ENCODE measurements at places on chromosomes 5 and 9. TPM values are rescaled to one million over a fixed set of nuclear protein-coding genes. Genes with fewer than 3 reads are reported as not detected.

Gene ALDH7A1
- total RNA-seq, result 20.4 TPM

Gene NKD2
- 0.76 TPM for total RNA-seq

Gene ROR2
- total RNA-seq, result not detected

Gene CCNI2
- under 0.01 TPM for total RNA-seq

Gene ZDHHC11
- 0.26 TPM for total RNA-seq

Gene RANBP3L
- under 0.01 TPM for total RNA-seq

Gene SH3PXD2B
- total RNA-seq, result 24.3 TPM

DNA sequence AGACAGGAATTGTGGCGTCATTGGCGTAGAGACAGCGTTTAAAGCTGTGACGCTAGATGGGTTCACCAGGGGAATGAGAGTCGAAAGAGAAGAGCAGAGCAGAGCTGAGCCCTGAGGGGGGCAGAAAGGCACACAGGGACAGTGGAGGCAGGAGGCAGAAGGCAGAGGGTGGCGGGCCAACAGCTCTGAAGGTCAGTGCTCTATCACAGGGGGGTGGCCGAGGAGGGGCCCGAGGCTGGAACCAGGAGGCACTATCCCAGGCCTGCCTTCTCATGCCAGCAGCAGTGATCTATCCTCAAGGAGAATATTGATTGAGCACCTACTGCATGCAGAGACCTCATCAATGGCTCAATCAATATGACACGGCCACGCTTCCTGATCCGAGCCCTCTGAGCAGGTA, 132.4 kb downstream of the KCNIP1 start:
- DNase-seq, result no peak

GRCh38 chr5:143198332-143198731, 205.2 kb downstream of the NR3C1 start:
- DNase-seq, result no peak

DNA sequence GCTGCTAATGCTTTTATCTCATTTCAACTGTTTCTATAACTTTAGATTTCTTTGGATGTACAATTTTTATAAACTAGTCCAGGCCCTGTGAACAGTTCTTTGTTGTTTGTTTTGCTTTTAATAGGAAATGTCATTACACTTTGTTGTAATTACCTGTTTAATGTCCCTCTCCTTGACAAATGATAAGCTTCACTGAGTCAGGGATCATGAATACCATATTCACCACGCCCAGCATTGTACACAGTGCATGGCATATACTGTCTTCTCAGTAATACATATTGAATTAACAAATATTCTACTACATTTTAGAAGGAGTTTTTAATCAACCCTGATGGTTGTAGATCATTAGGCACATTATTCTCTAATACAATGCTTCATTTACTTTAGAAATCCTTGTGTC, 1105.0 kb downstream of the MAT2B start:
- DNase-seq, result no peak

DNA sequence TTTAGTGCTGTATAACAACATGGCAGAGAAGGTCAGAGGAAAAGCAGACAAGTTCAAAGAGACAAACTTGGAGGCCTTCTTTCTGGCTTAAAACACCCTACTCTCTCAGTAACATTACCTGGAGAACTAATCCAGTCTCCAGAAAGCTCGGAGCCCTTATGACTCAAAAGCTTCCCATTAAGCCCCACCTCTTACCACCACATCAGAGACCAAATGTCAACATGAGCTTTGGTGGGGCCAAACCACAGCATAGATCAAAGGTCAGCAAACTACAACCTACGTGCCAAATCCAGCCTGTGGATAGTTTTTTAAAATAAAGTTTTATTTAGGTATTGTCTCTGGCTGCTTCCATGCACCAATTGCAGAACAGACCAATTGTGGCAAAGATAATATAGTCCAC, 589.9 kb downstream of the DNAH5 start:
- no peak for DNase-seq

- DNase-seq, result no peak
Measured at GRCh38 chr5:25618821-25619220, 974.0 kb upstream of the CDH10 start.

- DNase-seq, result no peak
Measured at GRCh38 chr9:16501726-16502125, 368.7 kb downstream of the BNC2 start.

DNA sequence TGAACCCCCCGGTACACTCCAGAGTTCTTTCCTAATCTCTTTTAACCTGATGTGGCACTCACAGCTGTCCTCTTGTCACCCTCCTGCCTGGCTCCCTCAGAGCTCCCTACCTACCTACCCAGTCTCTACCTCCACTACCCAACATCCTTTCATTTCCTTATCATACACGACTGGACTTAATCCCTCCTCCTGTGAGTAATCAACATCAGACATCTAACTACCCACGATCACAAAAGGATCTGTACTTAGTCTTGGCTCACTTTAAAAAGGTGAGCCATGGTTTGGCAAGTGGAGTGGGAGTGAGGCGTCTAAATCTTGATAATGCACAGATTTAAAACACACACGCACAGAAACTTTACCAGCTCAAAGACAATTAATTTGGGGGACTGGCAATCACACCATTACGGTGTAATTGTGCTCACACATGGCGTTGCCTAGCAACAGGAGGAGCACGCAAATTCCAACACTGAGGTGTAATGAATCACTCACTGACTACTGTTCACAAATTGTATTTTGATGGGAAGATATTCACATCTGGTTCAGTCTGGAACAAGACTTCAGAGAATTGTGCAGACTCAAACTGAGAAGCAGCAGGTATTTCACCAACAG, 235.9 kb downstream of the EPB41L4A start:
- peak; percentile 23 for DNase-seq

DNA sequence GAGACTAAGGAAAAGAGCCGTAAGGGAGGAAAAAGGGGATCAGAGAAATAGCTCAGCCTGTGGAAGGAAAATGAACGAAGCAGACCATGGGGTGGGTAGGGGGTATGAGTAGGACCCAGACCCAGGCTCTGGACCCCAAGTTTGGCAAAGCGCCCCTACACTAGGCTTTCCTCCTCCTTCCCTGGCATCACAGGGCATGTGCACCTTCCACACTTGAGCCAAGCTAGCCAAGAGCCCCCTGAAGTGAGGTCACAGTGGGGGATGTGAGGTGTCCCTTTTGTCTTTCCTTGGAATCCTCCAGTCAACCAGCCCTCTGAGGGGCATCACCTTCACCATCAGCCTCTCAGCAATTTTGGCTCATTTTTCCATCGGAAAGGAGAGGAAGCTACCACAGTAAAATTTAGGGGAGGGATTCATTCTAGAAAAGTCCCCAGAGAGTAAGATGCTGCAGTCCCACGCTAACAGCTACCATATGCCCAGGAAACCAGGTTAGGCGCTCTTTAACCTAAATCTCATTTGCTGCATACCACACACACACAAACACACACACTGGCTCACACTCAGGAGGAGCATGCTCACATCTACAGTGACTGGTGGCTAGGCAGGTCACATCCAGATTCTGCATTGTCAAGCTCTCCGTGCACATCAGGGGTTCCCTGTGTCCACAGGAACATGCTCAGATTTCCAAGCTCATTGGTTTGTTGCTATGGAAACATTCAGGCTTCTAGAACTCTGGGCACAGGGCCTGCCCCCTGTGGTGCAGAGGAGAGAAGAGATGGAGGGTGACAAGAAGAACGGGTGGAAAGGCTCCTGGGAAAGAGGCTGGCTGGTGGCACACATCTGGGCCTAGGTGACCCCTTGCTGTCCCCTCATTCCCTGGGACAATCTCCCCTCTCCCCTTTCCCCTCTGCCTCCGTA, 9.9 kb downstream of the REEP2 start:
- no peak for DNase-seq

GRCh38 chr5:119397518-119398380, 41.9 kb downstream of the TNFAIP8 start:
- DNase-seq, result peak; percentile 32

DNA sequence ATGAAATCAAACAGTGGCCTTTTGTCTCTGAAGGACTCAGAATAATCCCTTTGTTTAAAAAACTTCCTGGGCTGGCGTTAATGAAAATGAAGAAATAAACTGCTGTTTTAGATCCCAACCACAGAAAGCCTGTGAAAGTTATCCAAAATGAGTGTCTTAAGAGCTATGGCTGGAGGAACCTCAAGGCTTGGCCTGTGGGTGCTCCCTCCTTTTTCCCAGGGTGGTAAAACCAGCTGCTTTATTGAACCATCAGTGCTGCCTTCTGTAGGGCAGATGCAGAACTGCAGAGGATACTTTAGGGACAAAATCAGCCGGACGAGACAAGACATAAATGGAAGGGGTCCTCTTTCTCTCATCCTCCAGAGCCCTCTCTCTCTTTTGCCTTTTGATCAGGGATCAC, 100.9 kb downstream of the SMARCA2 start:
- no peak for DNase-seq

DNA sequence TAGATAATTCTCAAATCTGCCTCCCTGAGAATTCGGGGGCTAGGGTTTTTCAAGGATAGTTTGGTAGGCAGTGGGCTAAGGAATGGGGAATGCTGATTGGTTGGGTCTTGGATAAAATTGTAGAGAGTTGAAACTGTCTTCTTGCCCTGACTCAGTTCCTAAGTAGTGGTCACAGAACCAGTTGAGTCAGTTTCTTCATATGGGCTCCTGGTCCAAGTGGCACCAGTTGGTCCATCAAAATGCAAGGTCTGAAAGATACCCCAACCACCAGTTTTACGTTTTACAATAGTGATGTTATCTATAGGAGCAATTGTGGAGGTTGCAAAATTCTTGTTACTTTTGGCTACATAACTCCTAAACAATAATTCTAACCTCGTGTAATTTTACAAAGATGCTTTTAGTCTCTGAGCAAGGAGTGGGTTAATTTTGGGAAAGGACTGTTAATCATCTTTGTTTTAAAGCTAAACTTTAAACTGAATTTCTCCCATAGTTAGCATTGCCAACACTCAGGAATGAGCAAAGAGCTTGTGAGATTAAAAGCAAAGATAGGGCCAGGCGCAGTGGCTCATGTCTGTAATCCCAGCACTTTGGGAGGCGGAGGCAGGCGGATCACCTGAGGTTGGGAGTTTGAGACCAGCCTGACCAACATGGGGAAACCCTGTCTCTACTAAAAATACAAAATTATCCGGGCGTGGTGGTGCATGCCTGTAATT, 7.7 kb downstream of the CDK7 start:
- no peak for DNase-seq

DNA sequence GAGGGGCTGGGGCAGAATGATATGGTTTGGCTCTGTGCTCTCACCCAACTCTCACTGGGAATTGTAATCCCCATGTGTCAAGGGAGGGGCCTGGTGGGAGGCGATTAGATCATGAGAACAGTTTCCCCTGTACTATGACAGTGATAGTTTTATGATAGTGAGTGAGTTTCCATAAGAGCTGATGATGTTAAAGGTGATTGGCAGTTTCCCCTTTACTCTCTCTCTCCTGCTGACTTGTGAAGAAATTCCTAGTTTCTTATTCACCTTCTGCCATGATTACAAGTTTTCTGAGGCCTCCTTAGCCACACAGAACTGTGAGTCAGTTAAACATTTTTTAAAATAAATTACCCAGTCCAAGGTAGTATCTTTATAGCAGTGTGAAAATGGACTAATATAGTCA, 120.4 kb upstream of the CDH9 start:
- no peak for DNase-seq

- DNase-seq, result no peak
Measured at GRCh38 chr9:137734181-137734580, 115.4 kb downstream of the EHMT1 start.

GRCh38 chr9:35521708-35522107, 31.8 kb downstream of the RUSC2 start:
- DNase-seq, result no peak

DNA sequence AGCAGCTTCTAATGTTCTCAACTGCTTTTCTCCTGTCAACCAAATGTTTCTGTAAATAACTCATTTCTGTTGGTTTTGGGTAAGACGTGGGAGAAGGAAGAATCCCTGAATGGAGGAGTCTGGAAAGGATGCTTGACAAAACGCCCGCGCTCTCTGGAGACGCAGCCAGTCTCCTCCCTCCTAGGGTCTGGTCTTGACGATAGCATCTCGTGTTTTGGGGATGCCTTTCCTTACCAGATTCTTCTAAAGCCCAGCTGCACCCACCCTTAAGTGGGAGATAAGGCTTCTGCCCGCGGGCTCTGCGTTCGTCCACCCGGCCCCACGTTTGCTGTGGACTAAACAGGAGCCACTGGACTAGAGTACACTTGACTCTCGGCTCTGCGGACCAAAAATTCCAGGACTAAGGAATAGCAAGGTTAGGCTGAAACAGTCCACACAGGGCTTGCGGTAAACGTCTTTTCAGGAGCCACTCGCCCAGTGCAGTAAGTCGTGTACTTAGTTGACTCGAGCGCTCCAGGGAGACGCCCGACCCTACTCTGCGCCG, 491 bp upstream of the CTSL start:
- no peak for DNase-seq

DNA sequence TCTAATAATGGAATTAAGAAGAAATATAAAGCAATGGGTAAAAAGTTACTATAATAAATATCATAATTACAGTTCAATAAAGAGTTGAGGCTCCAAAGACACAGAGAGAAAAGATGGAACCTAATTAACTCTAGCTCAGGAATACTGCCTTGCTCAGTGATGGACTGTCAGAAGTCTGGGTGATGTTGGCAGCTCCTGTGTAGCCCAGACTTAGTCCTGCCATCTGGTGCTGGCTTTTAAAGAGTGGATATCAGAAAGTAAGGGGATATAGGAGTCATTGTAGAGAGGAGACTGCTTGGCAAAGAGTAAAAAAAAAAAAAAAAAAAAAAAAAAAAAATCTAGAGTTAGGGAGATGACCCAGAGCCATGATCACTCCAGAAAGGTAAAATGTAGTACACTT, 551.9 kb upstream of the DMAC1 start:
- DNase-seq, result no peak

- DNase-seq, result no peak
Measured at GRCh38 chr9:118651511-118651910, 717.7 kb downstream of the BRINP1 start.

DNA sequence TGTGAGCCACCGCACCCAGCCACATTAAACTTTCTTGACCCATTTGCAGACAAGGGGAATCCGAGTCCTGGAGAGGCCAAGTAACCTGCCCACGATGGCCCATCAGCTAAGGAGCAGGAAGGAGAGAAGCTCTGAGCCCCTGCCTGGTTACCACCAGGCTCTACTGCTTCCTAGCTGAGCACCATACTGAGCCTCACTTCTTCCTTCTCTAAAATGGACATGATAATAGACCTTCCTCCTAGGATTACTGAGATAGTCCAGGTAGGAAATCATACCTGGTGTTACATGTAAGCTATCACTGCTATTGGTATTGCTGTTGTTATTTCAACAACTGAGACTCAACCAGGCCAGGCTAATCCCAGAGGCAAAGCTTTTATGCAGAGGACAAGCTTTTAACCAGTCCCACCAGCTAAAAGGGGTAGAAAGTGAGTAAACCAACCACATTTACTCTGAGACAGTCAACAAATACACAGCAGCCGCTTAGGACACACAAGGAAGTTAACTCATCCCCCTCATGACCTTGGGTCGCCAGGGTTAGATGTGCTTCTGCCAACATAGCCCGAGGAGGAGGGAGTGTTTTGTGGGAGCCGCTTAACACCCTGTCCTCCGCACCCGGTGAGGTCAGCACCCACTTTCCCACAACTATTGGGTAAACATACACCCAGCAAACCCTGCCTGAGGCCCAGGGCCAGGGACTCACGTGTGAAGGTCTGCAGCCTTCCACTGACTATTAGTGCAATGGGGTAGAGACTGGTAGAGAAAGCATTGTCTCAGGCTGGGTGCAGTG, 20.6 kb upstream of the PTGES start:
- peak; percentile 8 for DNase-seq

Measured in dermis microvascular lymphatic vessel endothelial cell (primary cell).